Muscle of leg (tissue), 16 donors: ENCODE measurements at places on chromosomes 6 and 20. TPM values are rescaled to one million over a fixed set of nuclear protein-coding genes. Genes with fewer than 3 reads are reported as not detected.

ME1 gene
- polyA plus RNA-seq = 1.9 TPM

GRCh38 chr20:62523473-62524203 is 47.8 kb upstream of the GATA5 start:
- no peak for DNase-seq

DNA sequence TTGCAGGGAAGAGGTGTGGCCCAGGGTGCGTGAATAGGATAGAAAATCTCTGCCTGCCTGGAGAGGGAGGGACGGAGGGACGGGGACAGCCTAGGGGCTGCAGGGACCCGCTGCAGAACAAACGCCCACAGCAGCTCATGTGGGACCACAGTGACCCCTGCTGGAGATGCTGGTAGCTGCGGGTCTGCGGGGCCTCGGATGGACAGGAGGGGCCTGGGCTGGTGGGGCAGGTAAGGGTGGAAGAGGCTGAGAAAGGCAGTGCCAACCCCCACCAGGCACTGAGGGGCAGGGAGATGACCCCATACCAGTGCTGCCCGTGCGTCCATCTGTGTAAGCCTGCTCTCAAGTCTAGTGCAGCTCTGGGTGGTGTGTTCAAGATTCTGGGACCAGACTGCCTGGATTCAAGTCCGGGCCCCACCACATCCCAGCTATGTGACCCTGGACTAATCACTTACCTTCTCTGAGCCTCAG is 39.4 kb downstream of the KIAA1755 start:
- peak; percentile 58 for DNase-seq

DNA sequence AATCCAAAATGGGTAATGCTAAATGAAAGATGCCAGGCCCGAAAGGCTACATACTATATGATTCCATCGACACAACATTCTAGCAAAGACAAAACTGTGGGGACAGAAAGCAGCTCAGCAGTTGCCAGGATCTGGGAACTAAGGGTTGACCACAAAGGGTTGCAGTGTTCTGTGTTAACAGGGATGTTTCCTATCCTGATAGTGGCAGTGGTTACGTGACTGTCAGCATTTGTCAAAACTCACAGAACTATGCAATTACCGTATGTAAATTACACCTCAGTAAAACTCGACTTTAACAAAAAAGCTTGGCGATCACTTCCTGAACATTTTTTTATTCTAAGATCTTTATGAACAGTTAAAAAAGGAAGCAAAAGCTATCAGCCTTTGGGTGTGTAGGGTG is 83.9 kb downstream of the BANF2 start:
- DNase-seq = no peak

TP53TG5 gene
- 0.69 TPM for polyA plus RNA-seq

DNA sequence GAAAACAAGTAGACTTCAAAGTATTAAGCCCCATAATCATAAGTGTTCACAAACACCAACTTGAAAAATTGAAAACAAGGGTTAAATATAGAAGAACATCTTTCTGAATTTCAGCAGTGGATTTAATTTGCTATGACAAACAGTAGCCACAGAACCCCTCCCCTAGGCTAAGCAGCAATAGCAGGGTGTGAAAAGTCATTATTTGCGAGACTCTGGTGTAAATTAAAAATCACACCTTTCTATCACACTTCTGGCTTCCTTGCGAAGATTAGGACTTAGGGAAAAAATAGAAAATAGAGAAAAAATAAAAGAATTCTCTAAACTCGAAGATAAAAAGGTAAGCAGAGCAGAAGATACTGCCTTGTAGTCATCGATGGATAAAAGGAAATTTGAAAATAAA is 6.1 kb downstream of the SAMD3 start:
- no peak for DNase-seq

TMEM244 gene
- polyA plus RNA-seq = not detected

DNA sequence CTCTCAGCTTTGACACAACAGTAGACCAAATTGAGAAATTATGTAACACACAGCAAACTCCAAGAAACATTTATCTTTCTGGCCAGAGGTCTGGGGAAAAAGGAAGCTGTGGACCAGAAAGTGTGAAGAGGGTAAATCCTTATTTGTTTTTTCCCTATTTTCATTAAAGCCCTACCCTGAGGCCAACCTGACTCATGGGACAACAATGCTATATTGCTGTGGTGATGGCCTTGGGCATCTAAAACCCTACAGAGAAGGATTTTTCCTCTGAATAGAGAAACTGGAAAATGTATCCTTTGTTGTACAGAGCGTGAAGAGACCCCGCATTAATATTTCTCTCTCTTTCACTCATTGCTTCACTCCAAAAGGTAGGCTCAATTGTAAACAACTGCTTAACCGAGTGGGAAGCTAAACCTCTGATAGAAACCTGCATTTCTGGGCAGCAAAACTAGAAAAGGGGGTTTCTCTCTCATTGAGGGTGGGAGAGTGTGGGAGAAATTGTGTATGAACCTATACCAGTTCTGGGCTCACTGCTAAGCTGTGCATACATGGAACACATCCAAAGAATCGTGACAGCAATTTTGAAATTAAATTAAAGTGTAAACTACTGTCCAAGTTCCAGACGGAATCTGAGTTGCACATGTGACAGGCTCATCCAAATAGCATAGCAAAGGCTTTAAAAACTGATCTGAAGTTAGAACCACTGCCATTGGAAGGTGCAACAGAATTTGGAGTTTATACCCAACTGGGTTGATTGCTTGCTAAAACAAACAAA is 175.5 kb downstream of the CLVS2 start:
- no peak for DNase-seq

GRCh38 chr6:8070718-8071117 is 6.5 kb upstream of the BLOC1S5 start:
- DNase-seq = no peak

GRCh38 chr20:51461306-51461705 is 81.2 kb downstream of the NFATC2 start:
- no peak for DNase-seq

- DNase-seq = no peak
Measured at GRCh38 chr20:41181567-41181966, 44.2 kb downstream of the PLCG1 start.

GRCh38 chr20:10671919-10672623 is 1.7 kb downstream of the JAG1 start:
- DNase-seq = peak; percentile 87

DNA sequence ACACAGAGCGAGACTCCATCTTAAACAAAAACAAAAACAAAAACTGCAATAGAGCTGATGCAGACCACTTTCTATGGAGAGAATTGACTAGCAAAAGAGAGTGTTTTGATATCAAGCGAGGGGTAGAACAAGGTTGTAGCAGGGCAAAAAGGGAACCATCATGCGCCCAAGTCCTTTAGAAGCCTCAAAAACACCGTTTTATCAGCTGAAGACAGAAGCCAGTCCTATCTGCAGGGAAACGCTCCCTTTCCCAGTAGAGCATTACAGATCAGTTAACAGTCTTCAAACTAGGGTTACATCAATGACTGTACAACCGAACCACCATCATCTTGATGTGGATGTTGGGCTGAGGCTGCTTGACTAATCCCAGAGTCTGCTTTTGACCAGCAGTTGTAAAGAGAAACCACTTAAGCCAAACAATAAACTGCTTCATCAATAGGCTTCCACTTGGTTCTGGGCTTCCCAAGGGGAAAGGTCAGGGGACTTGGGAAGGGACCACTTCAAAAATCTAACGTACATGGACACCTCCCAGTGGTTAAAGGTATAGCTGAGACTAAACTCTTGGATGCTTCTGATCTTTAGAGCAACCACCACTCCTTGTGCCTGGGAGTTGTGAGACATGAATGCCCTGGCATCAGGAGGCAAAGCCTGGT is 59.6 kb upstream of the SPDEF start:
- no peak for DNase-seq

DNA sequence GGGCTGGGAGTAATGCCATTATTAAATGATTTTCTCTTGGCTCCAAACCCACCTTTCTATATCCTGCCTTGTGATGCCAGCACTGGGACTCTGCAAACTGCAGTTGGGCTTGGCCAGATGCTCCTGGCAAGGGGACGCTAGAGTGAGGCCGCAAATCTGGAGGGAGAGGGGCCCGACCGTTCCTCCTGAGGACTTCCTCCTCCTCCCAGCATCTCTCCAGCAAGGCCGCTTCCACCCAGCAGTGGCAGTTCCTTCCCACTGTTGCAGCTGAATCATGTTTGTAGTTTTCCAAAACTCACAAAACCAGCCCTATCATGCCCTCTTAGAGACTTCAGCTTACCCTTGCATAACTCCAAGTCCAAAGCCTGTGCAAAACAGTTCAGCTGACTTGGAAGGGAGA is 244.4 kb downstream of the FOXA2 start:
- no peak for DNase-seq

- peak; percentile 8 for DNase-seq
Measured at GRCh38 chr6:12567682-12568081, 148.9 kb upstream of the PHACTR1 start.

DCDC2 gene
- 0.44 TPM for polyA plus RNA-seq

WFDC12 gene
- polyA plus RNA-seq = not detected
